Daoy (cell line): ENCODE measurements at places on chromosomes 5 and 9. TPM values are rescaled to one million over a fixed set of nuclear protein-coding genes. Genes with fewer than 3 reads are reported as not detected.
A peak's percentile ranks its signal among the peaks of the same experiment; 100 is the strongest.

The G3BP1 gene
- 307 and 350 TPM in 2 replicates for total RNA-seq

The INSYN2B gene
- 5.6 and 11.1 TPM in 2 replicates for total RNA-seq

DNA sequence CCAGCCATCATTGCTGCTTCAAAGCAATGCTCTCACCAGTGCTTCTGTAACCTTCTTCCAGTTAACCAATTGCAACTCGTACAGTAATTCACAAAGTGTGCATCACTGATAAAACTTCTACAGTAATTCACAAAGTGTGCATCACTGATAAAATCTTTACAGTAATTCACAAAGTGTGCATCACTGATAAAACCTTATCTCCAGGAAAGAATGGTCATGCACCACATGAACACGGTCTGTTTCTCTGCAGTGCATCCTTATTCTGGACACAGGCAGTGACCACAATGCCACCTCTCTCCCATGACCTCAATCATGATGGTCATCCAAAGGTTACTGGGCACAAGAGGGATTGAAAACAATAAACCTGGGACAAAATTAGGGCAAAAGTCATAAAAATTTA, 153.6 kb downstream of the TSSK1B start:
- DNase-seq: no peak

GRCh38 chr9:130845901-130846481, 10.9 kb downstream of the ABL1 start:
- DNase-seq: peak; percentile 75

GRCh38 chr5:132480893-132481595, 9.5 kb downstream of the IRF1 start:
- peak; percentile 40 for DNase-seq

GRCh38 chr5:66080664-66081063, 63.4 kb upstream of the SREK1 start:
- DNase-seq: no peak

- no peak for DNase-seq
Observed at GRCh38 chr9:126589349-126589748, 24.4 kb upstream of the LMX1B start.

- DNase-seq: peak; percentile 96
Observed at GRCh38 chr9:130927995-130928900, 10.8 kb downstream of the FIBCD1 start.

DNA sequence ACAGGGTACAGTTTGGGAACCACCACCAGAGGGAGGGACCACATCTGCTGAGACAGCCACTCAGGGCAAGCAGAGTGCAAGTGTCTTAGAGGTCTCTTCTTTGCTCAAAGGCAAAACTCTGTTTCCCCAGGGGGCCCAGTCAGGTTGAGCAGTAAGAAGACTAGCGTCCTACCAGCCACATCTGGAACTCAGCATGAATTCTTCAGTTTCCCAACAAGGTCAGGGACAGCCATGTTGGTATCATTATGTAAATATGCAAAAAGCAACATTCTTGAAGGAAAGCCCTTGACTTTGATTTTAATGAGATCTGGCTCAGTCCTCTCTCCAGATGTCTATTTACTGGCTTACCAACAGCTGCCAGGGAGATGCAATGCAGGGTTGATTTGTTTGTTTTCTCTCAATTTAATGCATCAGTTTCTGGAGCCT, 46.7 kb downstream of the TGFBI start:
- DNase-seq: no peak

DNA sequence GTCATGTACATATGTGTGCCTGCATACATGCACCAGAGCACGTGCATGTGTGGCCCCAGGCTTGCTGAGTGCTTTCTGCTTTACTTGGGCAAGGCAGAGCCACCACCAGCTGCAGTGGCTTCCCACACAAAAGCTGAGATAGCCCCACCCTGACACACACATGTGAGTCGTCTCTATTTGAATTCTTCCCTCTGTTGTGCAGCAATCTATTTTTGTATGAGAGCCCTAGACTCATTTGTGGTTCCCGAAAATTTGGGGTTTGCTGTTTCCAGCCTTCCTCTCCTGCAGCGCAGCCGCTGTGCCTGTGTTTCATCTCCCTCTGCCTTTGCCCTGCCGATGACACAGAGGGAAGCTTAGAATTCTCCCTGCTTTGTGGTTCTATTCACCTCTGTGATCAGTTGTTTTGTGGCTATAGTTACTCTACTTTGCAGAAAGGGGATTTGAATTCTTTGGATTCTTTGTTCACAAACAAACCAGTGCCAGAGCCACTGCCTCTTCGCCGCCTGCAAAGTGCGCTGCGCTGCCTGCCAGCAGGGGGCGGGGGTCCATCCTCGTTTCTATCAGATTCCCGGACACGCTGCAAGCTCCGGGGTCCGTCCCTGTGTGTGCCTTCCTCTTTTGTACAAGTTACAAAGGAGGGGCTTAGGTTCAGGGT, 95.8 kb upstream of the DAP start:
- peak; percentile 67 for DNase-seq

GRCh38 chr5:58544195-58544594, 38.7 kb upstream of the RAB3C start:
- no peak for DNase-seq

DNA sequence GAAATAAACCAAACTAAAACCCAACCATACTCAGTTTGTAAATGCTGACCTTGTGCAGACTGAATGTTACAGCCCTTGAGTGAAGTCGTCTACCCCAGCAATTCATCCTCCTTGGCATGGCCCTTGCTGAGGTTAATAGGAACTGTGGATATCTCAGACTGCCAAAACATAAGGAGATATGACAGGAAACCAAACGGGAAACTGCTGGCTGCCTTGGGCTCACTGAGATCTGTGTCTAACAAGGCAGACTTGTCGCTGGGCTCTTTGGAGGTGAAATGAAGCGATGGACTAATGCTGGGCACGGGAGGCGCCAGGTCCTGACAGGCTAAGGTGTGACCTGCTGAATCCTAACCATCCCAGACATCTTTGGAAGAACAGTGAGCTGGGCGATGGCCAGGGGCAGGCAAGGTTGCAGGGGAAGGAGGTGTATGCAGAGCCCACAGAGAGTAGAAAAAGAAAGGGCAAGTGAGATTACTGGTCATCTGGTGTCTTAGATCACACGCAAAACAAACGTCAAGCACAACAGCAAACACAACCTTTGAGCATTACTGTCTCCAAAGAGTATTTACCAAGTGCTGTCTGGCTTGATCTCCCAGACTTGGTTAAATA, 44.6 kb upstream of the ALDH1A1 start:
- DNase-seq: no peak

DNA sequence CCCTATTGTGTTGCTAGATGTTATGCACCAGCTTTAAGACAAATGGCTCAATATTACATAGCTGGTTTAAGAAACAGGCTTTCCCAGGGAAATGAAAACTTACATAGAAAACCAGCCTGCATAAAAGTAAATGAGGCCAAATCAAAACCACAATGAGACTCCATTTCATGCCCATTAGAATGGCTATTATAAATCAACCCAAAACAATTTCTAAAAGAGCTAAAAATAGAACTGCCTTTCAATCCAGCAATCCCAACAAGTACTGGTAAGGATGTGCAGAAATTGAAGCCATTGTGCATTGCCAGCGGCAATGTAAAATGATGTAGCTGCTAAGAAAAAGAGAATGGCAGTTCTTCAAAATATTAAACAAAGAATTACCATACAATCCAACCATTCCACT, 1170.0 kb upstream of the CDH9 start:
- DNase-seq: no peak
